Thymus (tissue), 14 donors: ENCODE measurements at places on chromosomes 7 and 10. TPM values are rescaled to one million over a fixed set of nuclear protein-coding genes. Genes with fewer than 3 reads are reported as not detected.
A peak's percentile ranks its signal among the peaks of the same experiment; 100 is the strongest.

Gene CFAP70
- total RNA-seq: 1.7 TPM

Gene AEBP1
- 57.4 TPM for total RNA-seq

Gene ZP3
- total RNA-seq: 1.6 TPM

DNA sequence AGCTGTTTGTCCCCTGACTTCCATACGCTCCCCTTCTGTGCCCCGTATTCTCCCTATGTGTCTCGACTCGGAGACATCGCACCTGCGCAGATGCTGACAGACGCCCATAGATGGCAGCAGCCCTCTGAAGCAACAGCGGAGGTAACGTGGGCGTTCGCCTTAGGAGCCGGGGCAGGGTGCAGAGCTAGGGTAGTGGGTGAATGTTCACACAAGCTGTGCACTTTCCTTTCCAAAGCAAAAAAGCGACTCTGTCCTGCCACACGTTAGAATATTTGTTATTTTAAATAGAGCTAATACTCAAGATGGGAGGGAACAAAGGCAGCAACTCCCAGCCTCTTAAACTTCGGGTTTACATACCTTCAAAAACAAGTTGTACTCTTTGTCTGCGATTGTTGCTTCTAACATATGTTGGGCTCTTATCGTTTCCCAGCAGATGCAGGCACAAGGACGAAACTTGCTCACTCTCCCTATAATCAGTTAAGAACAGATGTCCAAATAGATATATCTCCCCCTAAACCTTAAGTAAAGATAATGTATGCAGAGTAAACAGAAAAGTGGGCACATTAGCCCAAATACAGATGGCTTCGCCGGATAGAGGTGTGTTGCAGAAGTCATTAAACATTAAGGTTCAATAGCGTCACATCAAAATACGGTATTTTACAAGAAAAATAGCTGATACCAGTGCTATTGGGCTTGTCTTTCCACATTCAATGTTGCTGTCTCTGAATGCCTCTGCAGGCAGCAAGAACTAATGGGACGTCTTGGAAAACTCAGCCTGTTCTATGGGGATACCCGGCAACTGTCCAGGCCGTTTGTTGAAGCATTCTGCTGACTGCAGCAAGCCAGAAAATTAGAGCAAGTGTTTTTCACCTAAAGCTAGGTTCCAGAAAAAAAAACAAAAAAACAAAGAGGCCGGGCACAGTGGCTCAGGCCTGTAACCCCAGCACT is 340.3 kb upstream of the PRKCQ start:
- peak; percentile 88 for DNase-seq

GRCh38 chr10:69810675-69811397 is 9.1 kb downstream of the COL13A1 start:
- no peak for DNase-seq

DNA sequence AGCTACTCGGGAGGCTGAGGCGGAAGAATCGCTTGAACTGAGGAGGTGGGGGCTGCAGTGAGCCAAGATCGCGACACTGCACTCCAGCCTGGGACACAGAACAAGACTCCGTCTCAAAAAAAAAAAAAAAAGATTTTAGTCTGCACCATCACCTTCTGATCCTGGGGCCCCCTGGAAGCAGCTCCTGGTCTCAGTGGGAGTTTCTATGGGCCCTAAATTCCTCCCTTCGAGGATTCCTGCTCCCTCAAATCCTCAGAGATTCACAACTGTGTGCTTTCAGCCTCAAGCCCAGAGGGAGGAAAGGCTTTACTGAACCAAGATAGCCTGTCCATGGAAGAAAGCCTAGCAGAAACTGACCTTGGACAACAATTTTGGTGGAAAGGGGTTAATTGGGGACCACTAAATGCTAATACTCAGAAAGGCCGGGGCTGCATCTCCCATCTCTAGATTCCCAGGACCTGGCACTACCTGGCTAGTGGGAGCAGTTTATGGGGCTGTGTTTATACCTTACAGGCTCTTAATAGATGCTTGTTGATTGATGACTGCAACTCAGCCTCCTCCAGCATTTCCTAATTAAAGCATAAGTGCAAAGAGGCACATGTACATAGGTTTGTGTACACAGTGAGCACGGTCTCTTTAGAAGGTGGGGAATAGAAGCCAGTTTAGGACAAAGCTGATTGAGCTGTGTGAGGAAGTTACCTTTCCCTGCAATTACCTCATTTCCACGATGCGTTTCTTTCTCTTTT is 9.2 kb upstream of the FGFR2 start:
- DNase-seq: no peak

DNA sequence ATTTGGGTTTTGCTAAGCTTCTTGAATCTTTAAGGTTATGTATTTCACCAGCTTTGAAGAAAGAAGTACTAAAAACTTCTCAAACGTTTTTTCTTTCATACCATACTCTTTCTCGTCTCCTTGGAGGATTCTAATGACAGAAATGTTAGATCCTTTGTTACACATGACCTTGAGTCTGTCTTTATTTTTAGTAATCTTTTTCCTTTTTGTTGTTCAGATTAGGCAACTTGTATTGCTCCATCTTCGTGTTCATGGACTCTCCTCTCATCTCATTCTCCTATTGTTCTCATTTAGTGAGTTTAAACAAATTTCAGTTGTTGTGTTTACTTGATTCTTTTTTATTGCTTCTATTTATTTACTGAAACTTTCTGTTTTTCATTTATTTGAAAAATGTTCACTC is 73.7 kb downstream of the WDFY4 start:
- no peak for DNase-seq
